Activated naive CD4-positive, alpha-beta T cell treated with Interleukin-2 at 50 U/mL for 16 hours (primary cell): ENCODE measurements at places on chromosomes 7 and 10.

GRCh38 chr10:43292755-43293676 is 26.2 kb upstream of the RASGEF1A start:
- peak; percentile 54 for DNase-seq

GRCh38 chr7:121195874-121196273 is 132.9 kb upstream of the WNT16 start:
- DNase-seq: no peak

- DNase-seq: peak; percentile 28
Observed at GRCh38 chr7:98165827-98166667, 45.2 kb upstream of the BHLHA15 start.

DNA sequence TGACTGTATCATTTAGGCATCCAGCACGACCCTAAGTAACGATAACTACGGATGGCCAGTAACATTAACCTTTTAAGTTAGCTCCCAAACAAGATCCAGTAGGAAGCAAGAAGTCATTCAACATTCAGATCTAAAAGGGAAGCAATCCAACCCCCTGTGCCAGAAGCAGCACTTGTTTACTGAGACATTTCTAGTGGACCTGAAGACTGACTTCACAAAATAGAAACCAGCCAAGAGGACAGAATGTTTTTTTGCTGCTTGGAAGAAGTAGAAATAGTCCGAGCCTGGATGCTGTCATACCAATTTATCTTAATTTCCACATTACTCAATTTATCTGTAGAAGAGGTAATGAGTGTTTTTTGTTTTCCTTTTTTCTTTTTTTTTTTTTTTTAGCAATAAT is 88.0 kb upstream of the CTTNBP2 start:
- DNase-seq: no peak

- no peak for DNase-seq
Observed at GRCh38 chr7:42960762-42961161, 28.6 kb downstream of the MRPL32 start.

GRCh38 chr7:155731380-155731779 is 80.9 kb downstream of the SHH start:
- no peak for DNase-seq

DNA sequence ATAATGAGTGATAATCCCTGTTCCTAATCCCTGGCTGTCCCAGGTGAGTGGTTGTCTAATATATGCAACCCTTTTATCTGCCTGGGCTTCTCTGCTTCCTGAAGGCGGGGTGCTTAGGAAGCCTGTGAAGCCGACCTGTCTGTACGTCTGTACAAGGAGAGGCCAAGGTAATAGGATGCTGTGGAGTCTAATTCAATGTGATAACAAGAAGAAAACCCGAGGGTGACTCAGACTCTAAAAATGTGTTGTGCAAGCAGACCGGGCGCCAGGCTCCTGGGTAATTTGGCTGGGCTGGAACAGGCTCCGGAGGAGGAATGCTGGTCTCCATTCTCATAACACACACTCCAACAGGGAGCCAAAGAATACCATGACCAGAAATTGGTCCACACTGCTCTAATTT is 43.6 kb downstream of the THNSL1 start:
- DNase-seq: no peak

GRCh38 chr7:104664648-104665047 is 336.2 kb downstream of the LHFPL3 start:
- DNase-seq: no peak

- DNase-seq: no peak
Observed at GRCh38 chr10:112613620-112614019, 166.6 kb downstream of the VTI1A start.

DNA sequence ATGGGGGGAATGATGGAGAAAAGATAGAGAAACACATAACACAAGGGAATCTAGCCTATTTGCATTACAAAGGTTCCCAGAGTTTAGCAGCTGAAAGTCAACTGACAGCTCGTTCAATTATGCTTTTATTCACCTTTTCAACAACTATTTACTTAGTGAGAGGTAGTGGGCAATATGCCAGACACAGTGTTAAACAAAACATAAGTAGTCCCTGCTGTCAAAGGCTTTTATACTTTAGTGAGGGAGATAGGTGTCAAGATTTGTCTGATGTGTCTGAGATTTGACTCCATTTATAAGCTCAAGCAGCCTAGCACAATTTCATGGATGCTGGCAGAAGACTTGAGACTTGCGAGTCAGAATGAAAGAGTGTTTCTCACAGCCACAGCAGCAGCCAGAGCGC is 549.0 kb upstream of the VSTM2A start:
- no peak for DNase-seq

GRCh38 chr10:17174626-17175025 is 26.8 kb downstream of the TRDMT1 start:
- DNase-seq: no peak

DNA sequence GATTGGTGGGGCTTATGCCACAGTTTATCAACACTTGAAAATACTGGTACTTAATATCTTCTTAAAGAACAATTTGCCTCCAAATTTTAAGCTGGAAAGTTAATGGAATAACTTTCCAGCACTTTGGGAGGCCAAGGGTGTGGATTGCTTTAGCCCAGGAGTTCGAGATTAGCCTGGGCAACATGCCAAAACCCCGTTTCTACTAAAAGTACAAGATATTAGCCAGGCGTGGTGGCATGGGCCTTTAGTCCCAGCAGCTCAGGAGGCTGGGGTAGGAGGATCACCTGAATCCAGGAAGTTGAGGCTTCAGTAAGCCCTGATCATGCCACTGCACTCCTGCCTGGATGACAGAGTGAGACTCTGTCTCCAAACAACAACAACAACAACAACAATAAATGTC is 56.0 kb downstream of the PRF1 start:
- no peak for DNase-seq

GRCh38 chr10:126140746-126141273 is 244.4 kb downstream of the FANK1 start:
- DNase-seq: no peak

- peak; percentile 60 for DNase-seq
Observed at GRCh38 chr7:55572378-55573233, at the start of gene VOPP1. VOPP1 (minus strand) TSS chr7:55572502; CDS start chr7:55572324, 178 bp downstream.

DNA sequence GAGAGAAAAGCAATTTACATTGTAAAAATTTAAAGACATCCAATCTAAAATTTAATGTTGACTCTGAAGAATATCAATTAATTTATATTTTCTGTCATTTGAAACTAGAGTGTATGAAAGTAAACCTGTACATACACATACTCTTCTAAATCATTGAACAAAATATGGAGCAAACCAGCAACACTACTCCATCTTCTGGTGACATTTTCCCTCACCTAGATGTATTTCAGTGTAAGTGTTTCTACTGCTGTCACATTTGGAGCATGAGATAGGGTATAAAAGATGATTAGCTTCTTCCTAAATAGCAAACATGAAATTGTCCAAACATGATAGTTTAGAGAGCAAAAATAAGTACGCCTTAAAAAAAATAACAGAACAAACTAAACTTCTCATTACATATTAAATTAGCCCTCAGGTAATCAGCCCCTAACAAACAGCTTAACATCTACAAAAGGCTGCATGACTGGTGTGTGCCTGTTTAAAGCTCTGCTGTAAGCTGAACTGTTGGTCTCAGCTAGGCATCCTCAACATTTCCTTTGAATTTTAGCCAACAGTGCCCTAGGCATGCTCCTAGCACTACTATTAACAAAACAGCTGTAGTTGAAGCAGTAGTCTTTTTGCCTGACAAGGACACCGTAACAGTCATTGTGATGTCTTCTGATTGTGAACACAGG is 189.8 kb downstream of the CTNNA3 start:
- no peak for DNase-seq

DNA sequence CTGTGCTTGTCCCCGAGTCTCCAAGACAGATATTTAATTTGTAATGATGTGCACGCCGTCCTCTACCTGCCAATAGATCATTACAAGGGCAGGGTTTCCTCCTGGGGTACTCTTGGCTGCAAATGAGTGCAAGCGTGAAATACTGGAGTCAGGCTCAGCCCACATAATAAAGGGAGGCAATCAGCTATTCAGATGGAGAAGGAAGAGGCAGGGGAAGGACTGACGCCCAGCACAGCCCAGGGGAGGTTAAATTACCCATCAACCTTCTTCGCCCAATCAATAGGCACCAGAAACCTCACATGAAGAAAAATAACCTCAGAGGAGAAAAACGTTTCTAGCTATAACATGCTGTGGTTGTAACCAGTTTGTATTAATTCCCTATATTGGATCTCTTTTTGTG is 544.9 kb upstream of the ADARB2 start:
- DNase-seq: no peak

GRCh38 chr10:18308600-18308999 is 168.4 kb downstream of the CACNB2 start:
- DNase-seq: no peak

DNA sequence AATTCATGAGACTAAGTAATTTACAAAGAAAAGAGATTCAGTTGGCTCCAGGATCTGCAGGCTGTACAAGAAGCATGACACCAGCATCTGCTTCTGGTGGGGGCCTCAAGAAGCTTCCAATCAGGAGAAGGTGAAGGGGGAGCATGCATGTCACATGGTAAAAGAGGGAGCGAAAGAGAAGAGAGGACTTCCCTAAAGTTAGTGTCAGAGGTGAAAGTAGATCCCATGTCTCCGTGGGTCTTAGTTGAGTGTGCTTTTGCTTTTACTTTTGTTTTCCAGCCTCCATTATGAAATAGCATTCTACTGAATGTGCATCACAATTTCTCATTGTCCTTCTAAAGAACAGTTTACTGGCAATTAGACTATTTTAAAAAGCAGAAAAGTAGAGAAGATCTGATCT is 213.6 kb upstream of the FZD1 start:
- no peak for DNase-seq

- no peak for DNase-seq
Observed at GRCh38 chr7:87874066-87874465, 2.1 kb downstream of the SLC25A40 start.

DNA sequence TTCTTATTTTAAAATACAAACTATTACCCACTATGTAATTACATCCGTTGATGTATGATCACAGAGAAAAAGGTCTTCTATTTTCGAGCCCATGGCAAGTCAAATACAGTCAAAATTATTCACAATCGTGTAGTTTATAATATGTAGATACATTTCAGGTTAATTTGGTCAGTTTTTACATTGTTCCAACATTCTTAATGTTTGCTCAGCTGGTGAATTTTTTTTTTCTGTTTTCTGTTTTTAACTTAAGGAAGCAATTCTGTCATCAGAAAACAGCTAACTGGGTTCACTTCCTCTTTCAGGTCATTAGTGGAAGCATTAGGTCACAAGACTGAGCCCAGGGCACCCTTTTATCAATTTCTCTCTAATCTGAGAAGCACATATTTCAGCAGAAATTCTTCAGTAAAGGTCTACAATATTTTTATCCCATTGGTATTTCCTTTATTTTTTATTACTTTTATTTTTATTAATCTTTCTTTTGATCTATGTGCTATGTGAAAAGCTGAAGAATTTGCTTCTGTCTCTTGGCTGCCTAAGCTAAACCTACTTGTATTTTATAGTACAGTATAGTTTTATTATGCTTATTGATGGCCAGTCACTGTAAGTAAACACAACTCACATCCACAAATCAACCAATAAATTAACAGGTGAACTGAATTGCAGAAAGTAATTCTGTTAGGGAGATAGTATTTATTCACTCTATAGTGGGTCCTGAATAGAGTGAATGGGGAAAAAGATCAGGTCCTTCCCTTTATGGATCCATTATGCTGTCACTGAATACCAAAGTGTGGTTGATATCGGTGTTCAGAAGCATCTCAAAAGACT is 84.6 kb downstream of the ICA1 start:
- DNase-seq: no peak

- DNase-seq: no peak
Observed at GRCh38 chr10:74900297-74900696, 73.9 kb downstream of the KAT6B start.

- no peak for DNase-seq
Observed at GRCh38 chr7:120304674-120305073, 31.7 kb downstream of the KCND2 start.

- DNase-seq: no peak
Observed at GRCh38 chr10:103231047-103231551, 14.6 kb upstream of the RPEL1 start.

DNA sequence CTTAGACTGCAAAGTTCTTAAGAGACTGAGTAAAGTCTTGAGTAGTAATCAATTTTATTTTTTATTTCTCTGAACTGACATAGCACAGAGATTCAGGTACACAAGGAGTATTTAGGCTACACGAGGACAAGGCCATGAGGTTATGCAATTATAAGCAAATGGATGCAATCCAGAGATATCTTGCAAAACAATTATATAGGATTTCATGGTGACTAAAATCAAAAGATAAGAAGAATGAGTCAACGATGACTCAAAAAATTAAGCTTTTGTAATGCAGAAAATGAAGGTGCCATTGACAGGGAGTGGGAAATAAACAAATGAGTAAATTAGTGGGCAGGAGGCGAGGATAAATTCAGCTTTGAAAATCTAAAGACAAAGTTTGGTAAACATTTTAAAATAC is 66.7 kb upstream of the MYO3A start:
- DNase-seq: no peak

- DNase-seq: no peak
Observed at GRCh38 chr7:117312593-117313580, 10.0 kb downstream of the WNT2 start.

DNA sequence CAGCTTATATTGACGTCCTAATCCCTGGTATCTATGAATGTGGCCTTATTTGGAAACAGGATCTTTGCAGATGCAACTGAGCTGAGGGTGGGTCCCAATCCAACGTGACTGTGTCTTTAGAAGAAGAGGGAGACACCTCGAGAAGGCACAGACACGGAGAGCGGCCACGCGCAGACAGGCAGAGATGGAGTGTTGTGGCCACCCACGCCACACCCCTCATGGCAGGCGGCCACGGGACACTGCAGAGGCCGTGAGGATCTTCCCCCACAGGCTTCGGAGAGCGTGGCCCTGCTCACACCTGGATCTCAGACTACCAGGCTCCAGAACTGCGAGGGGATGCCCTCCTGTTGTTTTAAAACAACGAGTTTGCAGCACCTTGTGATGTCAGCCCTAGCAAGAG is 244.9 kb downstream of the DNAJB6 start:
- no peak for DNase-seq

DNA sequence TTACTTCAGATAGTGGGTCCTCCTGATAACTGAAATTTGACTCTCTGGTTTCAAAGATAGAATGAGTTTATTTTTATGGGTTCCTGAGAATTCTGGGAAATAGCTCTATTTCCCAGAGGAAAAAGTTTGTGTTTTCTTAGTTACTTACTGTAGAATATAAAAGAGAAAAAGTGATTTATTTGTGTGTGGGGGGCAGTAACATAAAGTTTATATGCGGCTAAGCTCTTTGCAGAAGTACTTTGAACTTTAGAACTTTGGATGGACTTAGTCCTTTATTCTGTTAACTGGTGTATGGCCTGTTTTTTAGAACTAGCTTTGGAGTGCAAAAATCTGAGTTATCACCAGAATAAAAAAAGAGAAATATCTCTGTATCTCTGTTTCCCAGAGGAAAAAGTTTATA is 157.1 kb downstream of the BBS9 start:
- DNase-seq: no peak

GRCh38 chr10:70053841-70054288 is 1.2 kb downstream of the MACROH2A2 start:
- DNase-seq: no peak

DNA sequence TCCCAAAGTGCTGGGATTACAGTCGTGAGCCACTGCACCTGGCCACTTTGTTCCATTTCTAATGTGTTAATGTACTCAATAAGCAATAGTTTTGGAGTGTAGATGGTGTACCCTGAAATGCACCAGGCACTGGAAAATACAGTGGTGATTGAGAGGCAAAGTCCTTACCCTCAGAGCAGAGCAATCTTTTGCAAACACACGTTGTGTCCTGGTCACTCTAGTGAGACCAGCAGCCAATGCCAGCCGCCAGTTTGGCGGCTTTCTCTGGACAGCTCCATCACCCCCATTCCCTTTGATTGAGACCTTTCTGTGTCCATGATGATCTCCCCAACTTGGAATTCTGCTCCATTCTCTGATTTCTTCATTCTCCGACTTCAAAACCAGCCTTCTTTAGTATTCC is 231.3 kb downstream of the GALNT17 start:
- DNase-seq: no peak
